ENCODE measurements at places on chromosomes 4 and X.

- peak; percentile 31 for DNase-seq
Measured at GRCh38 chr4:79249881-79250503, 75.9 kb downstream of the NAA11 start.

DNA sequence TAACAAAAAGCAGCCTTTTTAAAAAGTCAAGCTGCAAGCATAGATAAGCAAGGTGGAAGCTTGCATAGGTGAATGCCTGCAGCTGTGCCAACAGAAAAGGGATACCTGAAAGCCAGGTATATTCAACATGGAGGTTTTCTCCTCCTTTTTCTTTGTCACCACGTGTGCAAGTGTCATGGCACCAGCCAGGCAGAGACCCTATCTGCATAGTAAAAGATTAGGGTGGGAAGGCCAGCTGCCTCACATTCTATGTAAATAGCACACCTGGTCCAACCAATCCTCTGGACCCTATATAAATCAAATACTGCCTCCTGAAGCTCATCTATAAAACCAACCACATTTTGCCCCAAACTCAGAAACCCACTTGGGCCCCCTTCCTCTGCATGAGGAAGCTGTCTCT, 28.0 kb upstream of the PLK4 start:
- no peak for DNase-seq

DNA sequence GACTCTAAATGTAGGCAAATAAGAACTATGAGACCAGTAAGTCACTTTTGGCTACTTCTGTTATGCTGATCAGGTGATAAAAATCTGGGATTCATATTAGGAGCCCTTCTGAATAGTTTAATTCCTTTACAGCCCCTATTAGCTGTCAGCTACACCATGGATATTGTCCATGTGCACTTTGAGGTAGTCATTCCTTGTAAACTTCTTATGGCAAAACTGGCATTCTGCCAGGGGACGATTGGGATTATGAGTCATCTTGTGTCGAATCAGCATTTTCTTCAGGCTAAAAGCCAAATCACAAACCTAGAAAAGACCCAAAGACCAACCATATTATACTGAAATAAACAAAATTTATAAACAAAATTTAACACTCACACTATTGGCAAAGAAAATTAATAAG, 227.6 kb downstream of the PRDM5 start:
- peak; percentile 77 for DNase-seq

- no peak for DNase-seq
Measured at GRCh38 chr4:7361280-7361895, 73.3 kb downstream of the PSAPL1 start.

GRCh38 chr4:3285558-3286334, 7.1 kb upstream of the RGS12 start:
- DNase-seq = peak; percentile 40

All from fibroblast of upper back skin (primary cell).